Caco-2 (cell line): ENCODE measurements at places on chromosomes 4 and X.

DNA sequence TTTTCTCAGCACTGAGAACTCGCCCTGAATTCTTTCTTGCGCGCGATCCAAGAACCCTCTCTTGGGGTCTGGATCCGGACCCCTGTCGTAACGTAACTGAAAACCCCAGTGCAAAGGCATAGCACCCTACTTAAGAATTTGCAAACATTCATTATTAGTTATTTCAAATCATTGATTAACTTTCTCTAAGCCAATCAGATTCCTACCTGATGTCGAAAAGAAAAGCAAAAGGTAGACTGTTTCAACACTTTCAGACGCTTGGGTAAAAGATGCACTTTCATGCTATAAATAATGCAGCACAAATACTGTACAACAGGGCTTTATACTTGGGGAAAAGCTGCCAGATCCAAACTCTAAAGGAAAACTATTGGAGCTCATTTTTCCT is 817 bp upstream of the WDR19 start:
- no peak for DNase-seq
- H3K27ac ChIP-seq, result no peak overlapping the region
- peak overlapping the region; percentile 28 for H3K4me3 ChIP-seq

DNA sequence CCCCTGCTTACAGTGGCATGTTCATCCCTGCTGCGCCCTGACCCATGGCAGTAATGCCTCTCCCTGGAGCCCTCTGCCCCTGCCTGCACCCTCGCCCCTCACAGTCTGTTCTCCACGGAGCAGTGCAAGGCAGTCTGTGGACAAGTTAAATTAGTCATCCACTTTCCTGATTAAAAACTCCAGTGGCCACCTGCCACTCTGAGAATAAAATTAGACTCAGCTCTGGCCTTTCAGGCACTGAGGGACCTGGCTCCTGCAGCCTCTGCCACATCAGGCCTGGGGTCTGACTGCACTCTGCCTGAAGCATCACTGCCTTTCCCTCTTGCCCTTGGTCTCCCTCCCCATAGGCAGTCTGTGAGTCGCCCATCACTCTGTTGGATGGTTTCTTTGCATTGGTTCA is 53.6 kb downstream of the GRK4 start:
- no peaks in the 10 kb centered on the region for H3K36me3 ChIP-seq
- no peak for DNase-seq
- no peak overlapping the region for H3K27ac ChIP-seq
- H3K27me3 ChIP-seq, result no peaks in the 10 kb centered on the region
- peaks cover 7% of the 10 kb centered on the region; the same call in 1 of the 2 replicates for H3K4me1 ChIP-seq
- H3K4me3 ChIP-seq, result no peak overlapping the region

DNA sequence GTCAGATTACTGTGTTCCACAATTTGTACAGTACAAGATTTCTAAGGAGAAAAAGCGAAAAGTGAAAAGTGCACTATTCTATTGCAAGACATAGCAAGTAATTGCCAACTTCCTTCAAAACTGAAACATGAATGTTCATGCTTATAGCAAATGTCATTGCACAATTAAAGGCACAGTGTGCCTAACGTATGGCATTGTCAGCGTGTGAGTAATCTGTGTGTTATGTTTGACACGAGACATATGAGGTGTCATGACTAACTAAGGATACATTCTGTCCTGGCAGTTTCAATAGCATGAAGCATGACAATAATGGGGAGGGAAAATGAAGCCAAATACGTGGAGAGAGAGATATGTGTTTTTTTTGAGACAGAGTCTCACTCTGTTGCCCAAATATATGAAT is 33.6 kb upstream of the TBC1D9 start:
- H3K4me3 ChIP-seq, result no peak overlapping the region
- H3K27ac ChIP-seq, result no peak overlapping the region
- no peaks in the 10 kb centered on the region for H3K36me3 ChIP-seq
- H3K27me3 ChIP-seq, result no peaks in the 10 kb centered on the region

DNA sequence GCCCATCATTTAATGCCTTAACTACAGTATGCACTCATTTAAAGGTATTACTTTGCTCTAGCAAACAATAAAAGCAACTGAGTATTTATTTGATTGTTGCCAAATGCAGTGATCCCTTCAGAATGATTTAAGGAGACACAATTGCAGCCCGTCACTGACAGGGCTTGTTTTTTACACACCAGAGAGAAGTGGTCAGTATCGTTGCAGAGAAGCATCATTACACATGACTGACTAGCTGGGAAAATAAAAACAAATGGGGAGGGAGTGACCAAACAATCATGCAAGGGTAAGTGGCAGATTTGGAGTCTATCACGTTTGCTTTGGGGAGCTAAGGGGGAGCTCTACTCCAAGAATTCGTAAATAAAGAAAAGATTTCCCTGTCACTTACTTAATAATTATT is 1685.3 kb upstream of the TENM3 start:
- H3K27me3 ChIP-seq, result no peaks in the 10 kb centered on the region
- H3K27ac ChIP-seq, result no peak overlapping the region
- no peak overlapping the region for H3K4me3 ChIP-seq
- H3K4me1 ChIP-seq, result no peaks in the 10 kb centered on the region
- no peak for DNase-seq

GRCh38 chrX:148628621-148629020 is 128.2 kb downstream of the AFF2 start:
- H3K27ac ChIP-seq, result no peak overlapping the region
- H3K4me3 ChIP-seq, result no peak overlapping the region
- DNase-seq, result no peak
- no peaks in the 10 kb centered on the region for H3K36me3 ChIP-seq
- H3K27me3 ChIP-seq, result no peaks in the 10 kb centered on the region
- no peaks in the 10 kb centered on the region for H3K4me1 ChIP-seq

DNA sequence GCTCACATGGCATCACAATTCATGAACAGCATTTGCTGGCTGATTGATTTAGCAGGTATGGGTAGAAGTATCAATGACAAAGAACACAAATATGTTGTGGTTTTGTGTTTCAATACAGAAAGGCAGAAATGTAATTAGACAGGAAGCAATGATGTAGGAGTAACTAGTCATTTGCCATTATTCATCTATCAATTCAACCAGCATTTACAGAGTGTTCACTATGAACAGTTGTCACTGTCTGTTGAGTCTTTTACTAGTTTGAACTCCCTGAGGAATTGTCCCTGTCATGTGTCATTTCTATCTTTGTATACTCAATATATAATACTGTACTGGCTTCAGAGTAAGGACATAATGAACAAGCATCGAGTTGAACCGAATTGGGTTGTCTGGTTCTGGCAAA is 51.5 kb upstream of the ARHGAP24 start:
- no peaks in the 10 kb centered on the region for H3K27me3 ChIP-seq
- no peak for DNase-seq
- H3K4me1 ChIP-seq, result no peaks in the 10 kb centered on the region

DNA sequence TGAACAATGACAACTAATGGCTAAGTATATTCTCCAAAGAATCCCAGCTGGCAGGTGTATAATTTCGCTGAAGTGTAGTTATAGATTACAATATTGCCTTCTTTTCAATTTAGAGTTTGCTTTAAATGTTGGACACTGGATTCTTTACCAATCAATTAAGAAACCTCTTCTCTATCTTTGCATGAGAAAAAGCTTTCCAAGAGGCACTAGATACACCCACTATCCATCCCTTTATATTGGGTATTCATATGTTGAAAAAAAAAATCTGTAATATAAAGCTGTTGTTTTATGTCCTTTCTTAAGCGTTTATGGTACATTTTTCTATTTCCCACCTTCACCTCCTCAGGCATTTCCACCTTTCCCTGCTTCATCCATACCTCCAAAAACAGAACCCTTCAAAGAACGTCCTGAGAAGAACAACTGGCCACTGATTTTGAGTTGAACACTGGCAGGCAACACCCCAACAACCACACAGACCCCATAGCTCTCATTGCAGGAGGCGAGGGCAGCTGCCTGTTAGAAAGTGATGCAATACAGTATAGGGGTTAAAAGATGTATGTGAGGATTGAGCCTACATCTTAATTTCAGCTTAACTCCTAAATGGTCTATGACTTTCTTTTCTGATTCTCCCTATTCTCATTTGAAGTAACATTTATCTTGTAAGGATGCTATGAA is 11.8 kb downstream of the ADH6 start:
- no peaks in the 10 kb centered on the region for H3K27me3 ChIP-seq
- H3K36me3 ChIP-seq, result no peaks in the 10 kb centered on the region; the same call in 1 of the 2 replicates
- H3K4me1 ChIP-seq, result no peaks in the 10 kb centered on the region

DNA sequence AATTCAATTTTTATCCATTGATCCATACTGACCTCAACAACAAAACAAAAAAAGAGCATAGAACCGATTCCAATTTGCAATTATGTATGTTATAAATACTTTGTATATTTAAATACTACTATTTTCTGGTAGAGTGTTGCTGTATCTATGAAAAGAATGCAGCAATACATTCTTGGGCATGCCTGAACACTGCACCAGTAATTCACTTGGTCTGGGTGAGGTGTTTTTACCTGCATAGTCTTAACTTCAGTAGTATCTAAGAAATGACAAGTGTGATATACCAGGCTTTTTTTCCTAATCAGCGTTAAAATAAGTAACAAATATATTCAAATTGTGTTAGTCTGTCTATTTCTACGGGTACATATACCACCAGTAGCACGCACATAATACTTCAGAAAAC is 120.2 kb downstream of the KLHL13 start:
- H3K4me1 ChIP-seq, result no peaks in the 10 kb centered on the region
- H3K36me3 ChIP-seq, result no peaks in the 10 kb centered on the region
- no peak overlapping the region for H3K4me3 ChIP-seq

DNA sequence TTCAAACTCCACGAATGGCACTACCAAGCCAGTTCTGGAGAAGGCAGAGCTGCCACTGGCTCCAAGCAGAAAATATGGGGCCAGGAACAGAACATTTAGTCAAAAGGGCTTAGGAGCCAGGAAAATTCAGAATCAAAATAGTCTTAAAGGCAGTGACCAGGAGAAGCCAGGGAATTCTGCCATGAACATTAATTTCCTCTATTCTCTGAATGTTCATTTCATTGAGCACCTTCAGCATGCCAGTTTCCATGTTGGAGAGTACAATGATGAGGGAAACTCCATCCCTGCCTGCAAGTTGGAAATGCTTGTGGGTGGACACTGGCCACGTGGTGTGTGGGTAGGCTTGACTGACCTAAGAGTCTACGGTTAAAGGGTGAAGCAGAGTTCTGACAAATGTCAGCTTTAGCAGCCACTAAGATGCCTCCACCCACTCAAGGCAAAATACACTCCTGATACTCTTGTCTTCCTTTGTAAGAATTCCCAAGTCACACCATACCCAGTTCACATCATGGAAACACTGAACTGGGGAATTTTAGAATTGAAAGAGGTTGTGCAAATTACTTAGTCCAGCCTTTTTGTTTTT is 190.1 kb upstream of the C1QTNF7 start:
- H3K4me1 ChIP-seq, result no peaks in the 10 kb centered on the region
- no peaks in the 10 kb centered on the region for H3K27me3 ChIP-seq
- H3K27ac ChIP-seq, result no peak overlapping the region
- no peak overlapping the region for H3K4me3 ChIP-seq

GRCh38 chrX:110173192-110174175 is 144.4 kb downstream of the AMMECR1 start:
- no peak overlapping the region for H3K4me3 ChIP-seq
- no peaks in the 10 kb centered on the region; the same call in 1 of the 2 replicates for H3K36me3 ChIP-seq
- H3K4me1 ChIP-seq, result no peaks in the 10 kb centered on the region
- DNase-seq, result no peak

DNA sequence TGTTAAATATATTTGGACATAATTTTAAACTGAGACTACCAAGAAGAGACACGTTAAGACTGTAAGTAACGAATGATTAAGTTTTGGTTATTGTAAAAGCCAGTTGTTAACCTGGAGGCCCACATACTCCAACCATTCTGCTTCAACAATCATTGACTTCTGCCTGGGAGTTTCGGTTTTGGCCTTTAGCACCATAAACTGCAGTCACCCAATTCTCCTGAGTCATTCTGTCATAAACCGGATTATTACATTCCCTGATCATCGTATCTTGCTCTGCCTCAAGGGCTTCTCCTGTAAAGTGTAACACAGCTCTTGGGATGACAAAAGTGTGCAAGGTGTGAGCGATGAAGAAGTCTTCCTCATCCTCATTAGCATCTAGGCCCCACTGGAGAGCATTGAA is 46.9 kb upstream of the PABPC1L2A start:
- no peaks in the 10 kb centered on the region for H3K4me1 ChIP-seq
- no peaks in the 10 kb centered on the region for H3K27me3 ChIP-seq
- no peak overlapping the region for H3K27ac ChIP-seq
- H3K36me3 ChIP-seq, result no peaks in the 10 kb centered on the region
- no peak overlapping the region for H3K4me3 ChIP-seq

- H3K36me3 ChIP-seq, result no peaks in the 10 kb centered on the region
- H3K27ac ChIP-seq, result no peak overlapping the region
- no peak overlapping the region for H3K4me3 ChIP-seq
- no peaks in the 10 kb centered on the region for H3K4me1 ChIP-seq
- no peaks in the 10 kb centered on the region for H3K27me3 ChIP-seq
Measured at GRCh38 chr4:80812145-80812544, 218.4 kb upstream of the BMP3 start.

- no peak for DNase-seq
- no peaks in the 10 kb centered on the region for H3K36me3 ChIP-seq
- H3K27ac ChIP-seq, result no peak overlapping the region
- no peaks in the 10 kb centered on the region for H3K4me1 ChIP-seq
- H3K27me3 ChIP-seq, result no peaks in the 10 kb centered on the region
- no peak overlapping the region for H3K4me3 ChIP-seq
Measured at GRCh38 chr4:154467886-154468285, 23.7 kb downstream of the DCHS2 start.

GRCh38 chr4:142509881-142510280 is 336.2 kb downstream of the INPP4B start:
- H3K27ac ChIP-seq, result no peak overlapping the region
- no peaks in the 10 kb centered on the region for H3K4me1 ChIP-seq
- DNase-seq, result no peak

GRCh38 chrX:134236626-134237614 is at the start of gene CCDC160:
TSS of gene CCDC160 (plus strand) at chrX:134237182. CDS start at chrX:134244801, 7,619 bp downstream.
- DNase-seq, result peak; percentile 50
- H3K4me3 ChIP-seq, result peak within 1 kb of the TSS; percentile 40
- H3K4me1 ChIP-seq, result no peaks in the 10 kb centered on the region
- H3K27ac ChIP-seq, result no peak within 1 kb of the TSS
- no peaks in the 10 kb centered on the region for H3K36me3 ChIP-seq

DNA sequence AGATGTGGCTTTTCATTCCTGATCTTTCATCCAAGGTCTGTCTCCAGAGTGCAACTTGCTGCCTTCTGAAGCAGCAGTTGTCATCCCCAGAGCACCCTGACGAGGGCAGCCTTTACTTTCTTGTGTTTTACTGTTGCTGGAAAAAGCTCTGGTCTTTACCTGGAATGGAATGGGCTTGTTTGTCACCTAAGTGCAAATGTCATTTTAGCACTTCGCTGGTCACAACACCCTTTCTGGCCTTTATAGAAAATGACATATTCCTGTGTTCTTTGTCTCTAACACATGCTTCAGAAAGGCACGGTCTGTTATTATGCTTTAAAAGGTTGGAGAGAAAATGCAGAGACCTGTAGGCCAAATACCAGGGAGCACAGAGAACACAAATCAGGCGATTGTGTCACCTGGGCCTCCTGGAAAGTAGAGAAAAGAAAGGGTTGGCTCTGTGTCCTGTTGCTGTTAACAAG is 332.7 kb upstream of the IGFBP7 start:
- H3K36me3 ChIP-seq, result no peaks in the 10 kb centered on the region
- no peaks in the 10 kb centered on the region for H3K27me3 ChIP-seq
- H3K4me3 ChIP-seq, result no peak overlapping the region
- H3K4me1 ChIP-seq, result no peaks in the 10 kb centered on the region
- no peak overlapping the region for H3K27ac ChIP-seq
- DNase-seq, result peak; percentile 55

GRCh38 chr4:14812101-14812500 is 190.2 kb upstream of the CPEB2 start:
- no peak for DNase-seq
- no peaks in the 10 kb centered on the region for H3K36me3 ChIP-seq
- H3K27me3 ChIP-seq, result no peaks in the 10 kb centered on the region
- no peak overlapping the region for H3K27ac ChIP-seq

GRCh38 chr4:40363382-40363920 is 28.3 kb downstream of the CHRNA9 start:
- peak; percentile 85 for DNase-seq
- no peaks in the 10 kb centered on the region for H3K36me3 ChIP-seq
- no peaks in the 10 kb centered on the region for H3K27me3 ChIP-seq
- peaks cover 35% of the 10 kb centered on the region for H3K4me1 ChIP-seq
